ENCODE measurements at places on chromosomes 6 and 20.

- no peak for DNase-seq
These were observed 93.1 kb downstream of the RNF182 start for GRCh38 chr6:14017626-14018475.

- DNase-seq, result no peak
These were observed 91.3 kb downstream of the CFAP61 start for GRCh38 chr20:20143646-20144045.

GRCh38 chr20:52748285-52748932, 223.7 kb upstream of the TSHZ2 start:
- DNase-seq, result no peak

DNA sequence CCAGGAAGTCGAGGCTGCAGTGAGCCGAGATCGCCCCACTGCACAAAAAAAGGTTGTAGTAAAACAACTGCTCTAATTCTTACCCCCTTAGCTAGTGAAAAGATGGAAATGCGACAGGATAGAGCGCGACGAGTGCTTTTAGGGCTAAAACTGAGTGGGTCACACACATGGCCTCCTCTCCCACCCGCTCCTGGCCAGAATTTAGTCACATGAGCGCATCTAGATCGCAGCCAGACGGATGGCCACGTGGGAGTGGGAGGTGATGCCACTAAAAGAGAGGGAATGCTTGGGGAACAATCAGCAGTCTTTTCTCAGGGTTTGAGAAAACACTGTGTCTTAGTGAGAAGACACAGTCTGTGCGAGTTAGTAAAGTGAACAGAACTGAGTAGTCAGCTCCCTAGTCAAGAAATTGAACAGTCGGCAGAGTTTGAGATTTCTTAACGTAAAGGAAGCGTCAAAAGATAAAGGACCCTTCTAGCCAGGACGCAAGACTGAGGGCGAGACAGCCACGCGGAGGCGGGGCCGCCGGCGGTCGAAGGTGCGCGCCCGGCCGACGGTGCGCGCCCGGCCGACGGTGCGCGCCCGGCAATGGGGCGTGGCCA, 664 bp upstream of the ACTR5 start:
- DNase-seq, result no peak

DNA sequence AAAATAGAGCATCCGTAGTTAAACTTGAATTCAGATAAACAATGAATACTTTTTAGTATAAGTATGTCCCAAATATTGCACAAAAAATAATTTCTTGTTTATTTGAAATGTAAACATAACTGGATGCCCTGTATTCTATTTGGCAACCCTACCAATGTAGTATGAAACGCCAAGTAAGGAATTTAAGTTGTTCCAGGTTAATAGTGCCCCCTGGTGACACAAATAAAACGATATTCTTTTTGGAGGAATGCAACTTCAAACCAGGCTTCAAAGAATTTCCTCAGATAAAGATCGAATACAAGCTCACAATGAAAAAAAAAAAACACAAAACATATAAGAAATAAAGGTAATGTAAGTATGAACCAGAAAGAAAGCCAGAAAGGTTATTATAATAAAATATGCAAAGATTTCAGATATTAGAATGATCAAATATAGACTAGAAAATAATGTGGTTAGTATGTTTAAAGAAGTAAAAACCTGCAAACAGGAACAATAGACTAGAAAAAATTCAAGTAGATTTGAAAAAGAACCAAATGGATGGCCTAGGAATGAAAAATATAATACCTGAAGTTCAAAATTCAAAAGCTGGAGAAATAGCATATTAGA, 18.4 kb upstream of the AKAP7 start:
- DNase-seq, result no peak

DNA sequence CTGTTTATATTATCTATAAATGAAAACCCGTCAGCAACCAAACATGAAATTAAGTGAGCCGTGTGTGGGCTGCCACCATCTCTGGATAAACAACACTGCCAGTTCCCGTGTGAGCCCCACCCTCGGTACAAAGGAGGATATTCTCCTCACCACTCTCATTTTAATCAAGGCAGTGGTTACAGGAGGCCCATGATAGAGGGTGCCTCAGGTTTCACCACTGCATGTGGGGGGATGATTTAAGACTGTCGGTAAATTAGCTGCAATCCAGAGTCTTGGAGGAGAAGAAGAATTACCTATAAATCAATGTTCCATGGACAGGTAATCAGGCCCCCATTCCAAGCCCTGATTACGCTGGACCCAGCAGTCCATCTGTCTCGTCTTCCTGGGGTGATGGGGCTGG, 361.6 kb upstream of the SULF2 start:
- no peak for DNase-seq

DNA sequence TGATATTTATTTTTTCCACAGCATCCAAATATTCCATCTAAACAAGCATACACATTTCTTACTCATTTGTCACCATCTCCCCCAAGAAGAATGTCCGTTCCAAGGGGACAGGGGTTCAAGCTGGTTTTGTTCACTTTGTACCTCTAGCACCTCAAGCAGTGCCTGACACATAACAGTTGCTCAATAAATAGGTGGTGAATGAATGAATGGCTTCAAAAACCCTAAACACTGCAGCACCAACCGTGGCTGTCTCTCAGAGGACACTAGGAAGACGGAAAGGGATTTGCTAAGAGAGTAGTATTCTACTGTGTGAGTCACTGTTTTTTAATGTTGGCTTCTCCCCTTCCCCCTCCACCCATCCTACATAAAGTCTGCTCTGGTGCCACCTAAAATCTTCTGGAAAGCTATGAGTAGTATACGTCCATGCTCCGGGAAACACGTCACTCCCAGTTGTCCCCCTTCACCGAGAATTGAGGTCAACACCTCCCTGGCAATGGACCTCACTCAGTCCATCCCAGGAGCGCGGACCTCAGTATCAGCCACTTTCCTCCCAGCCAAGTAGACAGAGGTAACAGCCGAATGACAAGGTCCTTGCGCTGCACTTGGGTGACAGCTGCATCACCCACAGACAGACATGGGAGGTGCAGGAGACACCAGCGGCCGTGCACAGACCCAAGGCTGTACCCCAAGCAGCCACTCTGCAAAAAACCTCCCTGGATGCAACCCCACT, 107.4 kb downstream of the PREX1 start:
- no peak for DNase-seq

GRCh38 chr6:69647726-69648125, 149.1 kb downstream of the LMBRD1 start:
- DNase-seq, result no peak

- DNase-seq, result no peak
These were observed 4.2 kb upstream of the EPHA7 start for GRCh38 chr6:93423542-93423941.

DNA sequence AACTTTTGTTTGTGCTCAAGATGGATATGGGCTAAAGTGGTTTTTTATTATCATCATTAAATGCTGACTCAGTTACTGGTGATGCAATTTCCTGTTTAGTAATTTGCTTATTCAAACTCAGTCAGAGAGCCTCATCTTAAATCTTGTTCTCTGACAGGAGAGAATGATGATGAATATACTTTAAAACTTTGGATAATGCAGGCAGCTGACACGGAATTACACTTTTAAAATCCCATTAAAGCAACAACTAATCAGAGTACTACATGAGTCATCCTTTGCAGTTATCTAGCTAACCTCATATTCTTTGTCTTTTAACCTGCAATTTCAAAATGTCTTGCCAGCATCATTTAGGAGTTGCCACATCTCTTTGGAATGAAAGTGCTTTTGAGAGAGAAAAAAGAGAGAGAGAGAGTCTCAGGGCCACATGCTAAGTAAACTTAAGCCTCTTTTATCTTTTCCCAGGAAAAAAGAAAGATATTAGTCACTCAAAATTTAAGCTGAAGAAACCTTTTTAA, 9.2 kb upstream of the C6orf141 start:
- no peak for DNase-seq

DNA sequence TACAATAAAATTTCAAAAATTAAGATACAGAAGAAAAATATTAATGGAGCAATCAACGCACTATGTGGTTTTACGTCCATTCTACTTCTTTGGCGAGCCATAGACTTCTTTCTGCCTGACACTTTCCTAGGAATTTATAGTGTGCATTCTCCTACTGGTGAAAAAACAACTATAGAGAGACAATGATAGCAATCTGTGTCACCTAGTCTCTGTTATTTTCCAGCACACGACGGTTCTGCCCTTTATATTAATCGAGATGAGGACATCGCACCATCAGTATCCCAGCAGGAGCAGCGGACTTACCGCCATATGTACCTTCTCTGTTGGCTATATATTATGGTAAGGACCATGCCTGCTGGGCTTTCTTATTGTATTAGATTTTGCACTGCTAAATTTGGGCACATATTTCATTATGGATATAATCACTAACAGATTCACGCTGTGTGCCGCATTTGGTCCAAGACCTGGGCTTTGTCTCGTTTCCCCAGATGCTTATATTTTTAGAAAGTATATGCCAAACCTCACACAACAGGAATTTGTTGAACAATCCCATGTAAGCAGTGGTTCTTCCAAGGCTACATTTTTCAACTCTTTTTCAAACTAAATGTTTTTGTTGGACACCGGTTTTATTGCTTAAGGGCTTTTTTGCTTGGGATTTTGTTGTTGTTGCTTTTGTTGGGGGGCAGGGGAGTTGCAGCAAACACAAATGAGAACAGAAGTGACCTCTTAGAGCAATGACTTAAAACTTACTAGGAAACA, 166.4 kb downstream of the ADAT2 start:
- DNase-seq, result no peak

- no peak for DNase-seq
These were observed 8.0 kb upstream of the F13A1 start for GRCh38 chr6:6328451-6328850.

GRCh38 chr6:14882394-14883026, 363.4 kb upstream of the JARID2 start:
- no peak for DNase-seq

- DNase-seq, result no peak
These were observed 8.2 kb downstream of the TRIM31 start for GRCh38 chr6:30104661-30105060.

- no peak for DNase-seq
These were observed 32.6 kb downstream of the SERINC1 start for GRCh38 chr6:122438975-122439374.

DNA sequence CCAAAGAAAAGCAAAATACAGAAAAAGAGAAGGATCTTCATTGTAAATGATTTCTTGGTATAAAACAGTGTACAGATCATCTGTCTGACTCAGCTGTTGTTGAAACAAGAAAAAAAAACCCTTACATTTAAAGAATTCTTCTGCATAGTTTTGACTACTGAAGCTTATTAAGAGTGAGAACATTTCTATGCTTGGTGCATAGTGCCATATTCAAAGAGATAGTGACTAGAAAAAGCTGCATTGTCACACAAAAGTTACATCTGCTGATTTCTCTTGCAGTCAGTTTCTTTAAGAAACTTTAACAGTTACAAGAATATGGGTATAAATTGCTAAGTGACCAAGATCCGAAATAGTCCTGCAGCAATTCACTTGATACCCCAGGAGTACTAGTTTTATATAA, at the start of gene DEFB112:
DEFB112 (minus strand) TSS at position 101 of the 400 bp plus-strand sequence; CDS start at position 41, 60 bp downstream.
- DNase-seq, result no peak

GRCh38 chr20:7990385-7990784, 29.2 kb downstream of the TMX4 start:
- DNase-seq, result no peak

DNA sequence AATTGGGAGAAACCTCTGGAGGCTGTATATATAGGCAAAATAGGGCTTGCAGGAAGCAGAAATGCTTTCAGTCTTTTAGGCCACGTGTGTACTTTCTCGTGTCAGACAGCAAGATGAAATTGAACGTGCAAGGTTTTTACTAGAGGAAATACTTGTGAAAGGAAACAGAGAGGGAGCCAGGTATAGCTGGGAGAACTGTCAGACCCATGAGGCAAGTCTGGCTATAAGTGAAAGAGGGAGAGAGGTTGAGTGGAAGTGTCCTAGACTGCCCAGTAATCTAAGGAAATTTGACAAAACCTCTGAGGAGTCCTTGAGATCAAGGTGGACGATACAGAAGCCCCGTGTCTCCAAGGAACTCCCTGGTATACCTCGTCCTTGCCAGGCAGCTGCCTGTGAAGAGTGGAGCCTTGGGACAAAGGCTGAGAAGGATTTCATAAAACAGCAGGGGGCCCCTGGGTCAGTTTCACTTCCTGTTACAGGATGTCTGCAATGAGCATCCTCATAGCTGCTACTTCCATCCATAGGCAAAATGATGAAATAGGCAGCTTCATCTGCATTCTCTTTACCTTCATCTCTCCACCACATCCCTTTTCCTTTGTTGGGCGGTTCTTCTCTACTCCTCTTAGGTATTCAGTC, 114.4 kb upstream of the MAP3K7 start:
- no peak for DNase-seq

DNA sequence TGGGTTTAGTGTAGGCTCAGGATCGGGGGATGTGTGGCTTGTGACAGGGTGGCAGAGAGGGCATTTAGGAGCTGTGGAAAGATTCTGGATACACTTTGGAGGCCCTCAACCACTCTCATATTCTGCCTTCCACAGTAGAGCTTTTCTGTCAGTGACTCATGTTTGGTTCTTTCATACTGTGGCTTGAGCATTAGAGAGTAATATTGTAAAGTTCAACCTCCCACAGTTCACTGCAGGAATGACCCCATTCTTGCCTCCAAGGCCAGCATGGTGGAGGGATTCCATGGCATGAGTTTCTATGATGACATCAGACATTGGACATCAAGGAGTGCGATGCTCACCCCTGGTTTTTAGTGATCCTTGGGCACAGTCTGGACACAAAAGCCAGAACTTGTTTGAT, 50.9 kb downstream of the DTD1 start:
- no peak for DNase-seq

DNA sequence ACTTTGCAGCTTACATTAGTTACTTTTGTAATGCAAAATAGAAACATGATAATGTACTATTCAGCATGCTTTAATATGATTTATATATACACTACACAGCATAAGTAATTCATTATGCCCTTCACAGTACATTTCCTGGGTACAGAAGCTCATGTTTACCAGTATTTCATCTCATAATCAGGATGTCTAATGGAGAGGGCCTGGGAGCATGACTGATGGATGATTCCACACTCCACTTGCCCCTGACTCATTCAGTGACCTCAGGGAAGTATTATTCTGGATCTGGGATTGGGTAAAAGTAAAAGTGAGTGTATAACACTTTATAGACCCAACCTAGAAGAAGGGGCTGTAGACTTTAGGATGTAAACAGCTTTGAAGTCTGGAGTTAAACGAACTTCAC, 31.4 kb upstream of the BACH2 start:
- DNase-seq, result no peak

GRCh38 chr20:14284443-14284842, 53.0 kb downstream of the FLRT3 start:
- no peak for DNase-seq

DNA sequence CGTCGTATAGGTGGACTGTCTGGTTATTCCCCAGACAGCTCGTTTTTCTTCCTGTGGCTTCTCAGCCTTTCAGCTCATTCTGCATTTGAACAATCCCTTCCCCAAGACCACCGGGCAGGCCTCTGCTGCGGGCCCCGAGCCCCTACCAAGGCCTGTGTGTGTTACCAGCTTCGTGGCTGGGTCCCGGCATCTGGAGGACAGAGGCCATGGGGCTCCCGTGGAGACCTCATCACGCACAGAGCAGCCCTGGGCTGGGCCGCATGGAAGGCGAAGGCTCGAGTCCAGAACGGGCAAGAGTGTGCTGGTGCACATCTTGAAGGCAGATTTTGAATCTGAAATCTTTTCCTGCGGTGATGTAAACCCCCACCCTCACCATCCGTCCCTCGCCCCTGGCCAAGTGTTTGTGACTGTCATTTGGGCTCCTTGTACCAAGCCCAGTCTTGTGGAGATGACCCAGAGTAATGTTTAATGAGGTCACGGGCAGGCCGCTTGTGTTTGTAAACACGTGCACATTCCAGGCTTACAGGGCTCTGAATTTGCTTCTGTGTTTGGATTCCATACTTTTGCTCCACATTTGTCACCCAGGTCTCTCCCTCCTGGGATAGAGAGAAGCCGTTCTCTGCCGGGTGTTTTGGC, 119.6 kb downstream of the CDH4 start:
- DNase-seq, result no peak
